Stimulated activated CD4-positive, alpha-beta T cell treated with anti-CD3 and anti-CD28 coated beads, Interleukin-4, amount 100 ng/mL, for 24 hours (primary cell): ENCODE measurements at places on chromosomes 5 and 9.

DNA sequence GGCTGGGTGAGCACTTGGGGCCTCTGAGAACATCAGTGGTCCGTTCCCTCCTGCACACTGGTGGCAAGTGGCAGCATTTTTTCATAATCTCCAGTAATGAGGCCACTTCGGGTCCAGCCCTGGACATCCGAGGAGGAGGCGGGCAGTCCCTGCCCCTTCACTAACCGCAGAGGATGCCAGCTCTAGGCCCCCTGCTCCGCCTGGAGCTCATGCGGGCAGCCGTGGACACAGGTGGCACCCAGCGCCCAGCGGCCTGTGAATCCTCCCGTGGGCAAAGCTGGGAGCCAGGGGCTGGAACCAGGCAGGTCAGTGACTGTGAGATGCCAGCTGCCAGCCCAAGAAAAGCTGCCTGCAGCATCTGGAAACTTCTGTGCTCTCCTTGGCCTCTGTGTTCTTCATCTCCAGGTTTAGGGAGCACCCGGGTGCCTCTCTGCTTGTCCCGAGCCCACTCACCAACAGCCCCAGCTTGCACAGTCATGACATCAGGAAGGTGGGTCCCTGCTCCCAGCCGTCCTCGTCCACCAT lies 92.4 kb downstream of the KCNT1 start:
- no peak for DNase-seq

DNA sequence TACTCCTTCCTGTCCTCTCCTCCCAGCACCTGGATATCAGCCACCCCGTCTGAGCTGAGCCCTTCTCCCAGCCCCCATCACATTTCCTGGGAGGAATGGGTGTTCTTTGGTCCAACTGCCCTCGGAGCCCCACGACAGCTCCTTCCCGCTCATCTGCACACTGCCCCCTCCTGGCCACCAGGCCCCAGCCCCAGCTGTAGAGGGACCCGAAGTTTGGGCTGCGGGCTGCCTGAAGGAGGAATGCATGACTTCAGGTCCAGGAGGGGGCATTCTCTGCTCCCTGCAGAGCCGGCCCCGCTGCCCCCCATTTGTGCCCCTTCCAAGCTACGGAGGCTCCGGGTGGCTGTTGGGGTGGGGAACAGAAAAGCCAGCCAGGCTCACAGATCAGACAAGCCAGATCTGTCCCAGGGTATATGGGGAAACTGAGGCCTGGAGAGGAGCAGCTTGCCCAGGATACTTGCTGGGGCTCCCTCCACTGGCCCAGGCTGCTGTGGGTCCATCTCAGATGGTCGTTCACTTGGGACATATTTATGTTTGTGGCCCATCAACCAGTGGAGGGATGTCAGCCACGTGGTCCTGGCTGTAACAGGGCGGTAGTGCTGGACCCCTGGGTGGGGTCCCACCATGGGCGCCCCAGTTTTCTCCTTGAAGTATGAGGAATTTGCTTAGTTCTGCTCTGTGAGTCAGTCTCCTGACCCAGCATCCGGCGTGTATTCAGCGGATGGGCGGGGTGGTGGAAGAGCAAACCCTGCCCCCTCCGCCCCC lies 33.1 kb downstream of the DAB2IP start:
- no peak for DNase-seq

DNA sequence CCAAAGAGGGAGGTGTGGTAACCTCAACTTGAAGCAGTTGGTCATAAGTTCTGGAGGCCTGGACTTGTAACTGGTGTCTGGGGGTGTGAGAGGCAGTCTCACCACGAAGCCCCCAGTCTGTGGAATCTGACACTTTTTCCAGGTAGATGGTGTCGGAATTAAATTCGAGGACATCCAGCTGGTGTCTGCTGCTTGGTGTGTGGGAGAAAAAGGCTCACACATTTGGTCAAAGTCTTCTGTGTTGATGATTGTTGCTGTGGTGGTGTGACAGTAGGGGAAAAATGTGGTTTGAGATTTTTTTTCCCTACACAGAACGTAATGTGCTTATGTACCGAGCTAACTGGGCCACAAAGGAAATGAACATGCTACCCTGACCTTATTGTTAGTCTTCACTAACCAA lies 251.9 kb downstream of the MAT2B start:
- DNase-seq: no peak

DNA sequence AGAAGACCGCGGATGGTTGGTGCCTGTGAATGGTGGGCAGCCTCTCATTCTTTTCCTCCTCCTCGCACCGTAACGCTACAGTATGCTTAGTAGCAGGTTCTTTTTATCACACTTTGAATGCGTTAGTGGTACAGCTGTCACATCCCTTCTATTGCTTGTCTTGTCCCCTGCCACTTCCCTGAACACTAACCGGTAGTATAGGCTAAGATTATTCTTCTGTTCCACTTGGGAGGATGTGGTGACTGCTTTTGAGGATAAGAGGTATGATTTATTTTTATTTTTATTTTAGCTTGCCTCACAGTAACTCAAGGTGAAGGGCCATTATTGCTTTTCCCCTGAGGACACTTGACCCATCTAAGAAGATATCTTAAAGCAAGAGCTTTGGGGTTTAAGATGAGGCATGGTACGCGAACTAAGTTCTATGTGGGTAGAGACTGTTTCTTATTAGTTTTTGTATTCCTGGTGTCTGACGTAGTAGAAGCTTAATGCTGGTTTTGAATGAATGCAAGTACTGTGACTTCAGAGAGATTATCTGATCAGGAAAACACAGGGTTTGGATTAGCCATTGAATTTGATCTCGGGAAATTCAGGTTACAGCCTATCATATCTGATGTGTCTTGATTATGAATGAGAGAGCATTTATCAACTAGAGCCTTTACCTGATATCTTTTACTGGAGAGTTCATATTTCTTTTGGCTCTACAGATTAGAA lies 951 bp downstream of the UNC13B start:
- no peak for DNase-seq

DNA sequence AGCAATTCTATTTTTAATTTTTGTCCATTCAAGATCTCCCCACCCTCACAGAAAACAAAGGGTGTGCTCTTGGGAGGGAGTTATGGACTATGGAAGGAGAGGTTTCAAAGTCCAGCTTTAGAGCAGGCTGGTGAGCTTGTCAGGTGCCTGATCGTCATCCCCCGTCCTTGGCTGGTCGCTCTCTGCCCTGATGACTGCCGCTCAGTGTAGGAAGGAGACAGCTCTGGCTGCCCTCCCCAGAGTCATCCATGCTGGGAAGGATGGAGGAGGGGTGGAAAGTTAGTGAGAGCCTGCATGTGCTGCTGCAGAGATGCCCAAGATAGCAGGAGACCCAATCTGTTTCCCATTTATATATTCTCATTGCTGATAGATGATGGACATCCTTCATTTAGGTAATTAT lies 96.6 kb downstream of the NLN start:
- DNase-seq: no peak

- DNase-seq: peak; percentile 4
Observed at GRCh38 chr5:137695651-137696428, 40.0 kb downstream of the KLHL3 start.

DNA sequence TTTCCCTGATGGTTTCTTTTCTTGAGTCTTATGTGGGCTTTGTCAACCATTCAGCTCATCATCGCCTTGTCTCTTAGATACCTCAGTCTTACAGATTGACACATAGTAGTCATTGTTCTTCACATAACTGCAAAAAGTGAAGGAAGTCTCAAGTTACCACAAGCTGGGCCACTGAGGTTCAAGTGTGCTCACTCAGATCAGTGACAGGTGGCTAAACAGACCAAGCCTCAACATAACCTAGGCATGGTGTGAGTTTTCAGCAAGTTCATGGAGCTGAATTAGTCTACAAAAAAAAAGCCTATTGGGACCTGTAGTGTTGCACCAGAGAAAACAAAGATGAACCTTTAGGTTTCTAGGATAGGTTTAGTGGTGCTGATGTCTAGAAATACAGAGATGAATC lies 58.2 kb downstream of the RFK start:
- DNase-seq: no peak

DNA sequence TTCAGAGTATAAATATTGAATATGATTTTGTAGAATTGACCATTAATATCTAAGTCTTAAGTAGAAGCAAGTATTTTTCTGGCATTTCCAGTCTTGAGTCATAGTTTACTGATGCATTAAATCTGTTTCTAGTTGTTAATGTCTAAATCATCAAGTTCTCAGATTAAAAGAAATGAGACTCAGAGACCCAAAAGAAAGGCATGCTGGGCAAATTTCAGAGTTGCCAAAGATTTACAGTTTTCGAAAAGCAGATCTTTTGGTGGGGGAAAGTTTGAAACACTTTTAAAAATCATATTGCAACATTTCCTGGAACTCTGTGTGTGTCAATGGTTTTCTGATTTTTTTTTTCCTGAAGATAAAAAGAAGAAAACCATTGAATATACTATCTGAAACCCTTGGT lies 60.9 kb downstream of the ANKRD55 start:
- no peak for DNase-seq

DNA sequence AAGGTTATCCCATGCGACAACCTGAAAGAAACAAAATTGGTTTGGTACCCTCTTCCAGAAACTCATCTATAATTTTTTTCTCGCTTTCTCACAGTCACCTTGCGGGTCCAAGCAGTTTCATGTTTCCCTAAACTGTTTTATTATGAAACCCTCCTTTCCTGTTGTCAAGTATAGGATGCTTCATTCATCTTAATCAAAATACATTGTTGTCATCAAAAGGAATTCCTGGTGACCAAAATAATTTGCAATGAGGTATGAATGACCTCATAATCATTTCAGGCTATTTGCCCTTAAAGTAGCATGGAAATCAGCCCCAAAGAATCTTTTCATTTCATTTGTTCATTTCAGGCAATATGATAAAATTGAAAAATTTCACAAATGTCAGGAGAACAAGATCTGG lies 503.0 kb downstream of the SPATA31D1 start:
- DNase-seq: no peak

- DNase-seq: no peak
Observed at GRCh38 chr5:157713830-157714595, 17.2 kb upstream of the THG1L start.
